ENCODE measurements at places on chromosomes 1 and 21.

- no peak for DNase-seq
Observed at GRCh38 chr1:192941722-192942411, 117.3 kb downstream of the UCHL5 start.

- no peak for DNase-seq
Observed at GRCh38 chr21:33302055-33302454, 22.7 kb upstream of the IFNAR1 start.

- no peak for DNase-seq
Observed at GRCh38 chr1:25559031-25559430, 15.6 kb downstream of the LDLRAP1 start.

GRCh38 chr1:41158147-41158875 is 83.8 kb downstream of the SCMH1 start:
- no peak for DNase-seq

GRCh38 chr1:13583595-13583965 is at the start of gene PDPN:
TSS of gene PDPN (plus strand) at chr1:13583832. CDS start at chr1:13584034, 202 bp downstream.
- DNase-seq = no peak

DNA sequence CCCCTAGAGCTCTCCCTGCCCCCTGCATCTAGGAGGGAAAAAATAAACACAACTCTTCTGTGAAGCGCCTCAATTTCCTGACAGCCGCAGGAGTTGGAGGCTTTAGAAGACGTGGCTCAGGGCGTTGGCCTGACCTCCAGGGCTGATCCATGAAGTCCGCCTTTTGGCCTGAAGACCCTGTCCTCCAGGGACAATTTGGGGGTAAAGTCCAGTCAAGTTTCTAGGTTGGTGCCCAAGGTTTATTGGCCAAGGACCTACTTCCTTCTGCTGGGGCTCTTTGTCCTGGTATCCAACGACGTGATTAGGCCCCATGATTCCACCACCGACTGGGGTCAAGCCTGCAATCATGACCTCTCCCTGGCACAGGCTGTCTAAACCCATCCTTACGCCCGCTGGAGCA is 54.9 kb downstream of the PTPRF start:
- no peak for DNase-seq

DNA sequence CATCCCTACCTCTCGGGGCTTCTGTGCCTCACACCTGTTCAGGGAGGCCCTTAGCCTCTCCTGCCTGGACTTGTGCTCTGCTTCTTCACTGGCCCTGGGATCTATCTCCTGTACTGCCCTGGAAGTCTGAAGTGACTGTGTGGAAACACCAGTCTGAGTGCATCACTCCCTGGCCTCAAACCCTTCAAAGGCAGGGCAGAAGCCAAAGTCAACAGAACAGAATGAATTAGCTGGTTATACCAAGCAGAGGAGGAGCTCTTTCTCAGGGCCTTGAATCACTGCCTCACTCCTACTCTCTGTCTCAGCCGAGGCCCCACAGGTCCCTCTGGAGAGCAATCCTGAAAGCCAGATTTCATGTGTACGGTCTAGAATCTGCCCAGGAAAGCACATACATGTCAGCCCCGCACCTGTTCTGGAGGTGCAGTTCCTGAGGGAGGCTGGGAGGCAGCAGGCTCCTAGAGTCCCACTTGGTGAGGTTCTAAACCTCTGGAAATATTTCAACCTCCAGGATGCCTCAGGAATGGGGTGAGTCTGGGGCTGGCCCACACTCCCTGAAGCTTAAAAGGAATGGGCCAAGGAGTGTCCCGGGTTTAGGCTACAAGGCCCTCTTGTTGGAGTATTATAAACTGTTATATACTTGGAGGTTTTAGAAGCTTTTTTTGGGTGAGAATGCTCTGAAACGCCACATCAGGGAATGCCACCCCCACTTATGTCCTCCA is 98.3 kb downstream of the ABCA4 start:
- peak; percentile 33 for DNase-seq

DNA sequence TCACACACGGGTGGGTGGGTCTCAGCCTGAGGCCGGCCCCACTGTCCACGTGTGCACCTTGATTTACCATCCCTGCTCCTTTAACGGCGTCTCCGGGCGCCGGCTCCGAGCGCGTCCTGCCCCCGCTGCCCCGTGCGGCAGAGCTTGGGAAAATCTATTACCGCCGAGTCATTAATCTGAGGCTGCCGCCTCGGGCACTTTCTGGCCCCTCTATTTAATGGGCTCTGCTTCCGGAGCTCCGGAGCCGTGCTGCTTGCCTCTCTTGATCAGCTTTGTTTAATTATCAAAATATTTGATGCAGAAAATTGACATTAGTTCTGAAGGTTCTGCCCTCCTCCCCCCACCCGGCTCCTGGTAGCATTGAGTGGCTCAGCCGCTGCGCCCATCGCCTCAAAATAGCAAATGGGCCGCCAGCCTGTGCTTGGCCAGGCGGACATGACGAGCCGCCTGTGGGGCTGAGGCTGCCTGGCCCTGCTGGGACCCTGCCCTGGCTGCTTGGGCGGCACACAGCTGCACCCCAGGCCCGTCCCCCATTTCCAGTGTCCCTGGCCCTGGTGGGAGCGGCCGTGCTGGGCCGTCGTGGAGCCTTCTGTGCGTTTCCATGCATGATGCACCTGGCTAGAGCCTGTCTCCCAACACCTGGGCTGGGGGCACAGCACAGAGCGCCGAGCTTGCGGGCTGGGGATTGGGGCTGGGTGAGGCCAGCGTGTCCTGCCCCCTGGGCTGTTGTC is 81.6 kb upstream of the TTC34 start:
- DNase-seq = no peak

GRCh38 chr1:100353071-100353801 is 930 bp downstream of the CDC14A start:
- peak; percentile 13 for DNase-seq

DNA sequence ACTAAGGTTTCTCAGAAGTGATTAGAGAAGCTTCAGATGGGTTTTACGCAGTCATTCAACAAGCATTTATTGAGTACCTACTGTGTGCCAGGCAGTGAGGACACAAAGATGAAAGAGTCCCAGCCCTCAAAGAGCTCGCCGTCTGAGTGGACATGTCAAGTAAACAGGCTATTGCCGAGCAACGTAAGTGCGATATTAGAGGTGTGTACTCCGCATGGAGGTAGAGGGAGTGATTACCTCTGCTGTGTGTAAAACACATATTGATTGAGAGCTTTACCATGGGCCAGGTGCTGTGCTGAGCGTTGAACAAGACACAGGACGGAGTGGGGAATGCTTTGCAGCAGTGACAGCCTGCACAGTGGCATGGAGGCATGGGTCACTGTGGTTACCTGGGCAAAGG is 49.5 kb upstream of the GPR37L1 start:
- no peak for DNase-seq

GRCh38 chr21:33011462-33011861 is 14.3 kb upstream of the OLIG2 start:
- no peak for DNase-seq

DNA sequence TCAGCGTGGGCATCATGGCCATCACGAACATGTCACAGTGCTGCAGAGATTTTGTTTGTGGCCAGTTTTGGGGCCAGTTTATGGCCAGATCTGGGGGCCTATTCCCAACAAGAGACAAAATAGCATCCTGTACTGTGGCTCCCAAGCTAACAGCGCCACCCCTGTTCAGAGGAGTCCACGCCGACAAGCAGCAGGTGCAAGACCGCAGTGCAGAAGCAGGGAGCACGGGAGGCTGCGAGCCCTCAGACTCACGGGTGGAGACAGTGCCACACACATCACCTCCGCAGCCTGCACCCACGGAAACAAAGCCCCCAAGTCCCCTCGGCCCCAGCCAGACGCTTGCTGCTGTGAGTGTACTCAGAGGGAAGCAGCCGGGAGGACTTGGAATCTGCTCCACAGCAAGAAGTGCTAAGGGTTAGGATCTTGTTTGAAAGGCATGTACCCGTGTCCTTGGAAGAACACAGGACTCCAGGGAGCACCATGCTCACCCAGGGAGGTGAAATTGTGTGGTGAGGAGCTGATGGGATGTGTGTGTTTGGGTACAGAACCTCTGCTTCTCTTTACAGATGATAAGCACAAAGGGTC is 7.1 kb downstream of the TCP10L start:
- no peak for DNase-seq

DNA sequence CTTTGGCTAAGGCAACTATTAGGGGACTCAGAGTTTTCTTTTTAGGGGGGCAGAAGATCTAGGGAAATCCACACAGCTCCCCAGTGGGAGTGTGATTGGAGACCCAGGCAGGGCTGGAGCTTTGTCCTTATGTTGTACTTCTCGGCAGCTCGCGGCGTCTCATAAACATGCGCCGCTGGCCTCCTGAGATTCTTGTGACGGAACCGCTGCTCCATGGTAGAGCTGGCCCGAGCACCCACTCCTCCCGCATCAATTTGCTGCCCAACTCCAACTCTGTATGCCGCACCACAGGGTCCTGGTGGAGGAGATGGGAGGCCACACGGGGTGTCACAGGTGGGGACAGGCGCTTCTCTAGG is 143.9 kb downstream of the GALNT2 start:
- DNase-seq = no peak

DNA sequence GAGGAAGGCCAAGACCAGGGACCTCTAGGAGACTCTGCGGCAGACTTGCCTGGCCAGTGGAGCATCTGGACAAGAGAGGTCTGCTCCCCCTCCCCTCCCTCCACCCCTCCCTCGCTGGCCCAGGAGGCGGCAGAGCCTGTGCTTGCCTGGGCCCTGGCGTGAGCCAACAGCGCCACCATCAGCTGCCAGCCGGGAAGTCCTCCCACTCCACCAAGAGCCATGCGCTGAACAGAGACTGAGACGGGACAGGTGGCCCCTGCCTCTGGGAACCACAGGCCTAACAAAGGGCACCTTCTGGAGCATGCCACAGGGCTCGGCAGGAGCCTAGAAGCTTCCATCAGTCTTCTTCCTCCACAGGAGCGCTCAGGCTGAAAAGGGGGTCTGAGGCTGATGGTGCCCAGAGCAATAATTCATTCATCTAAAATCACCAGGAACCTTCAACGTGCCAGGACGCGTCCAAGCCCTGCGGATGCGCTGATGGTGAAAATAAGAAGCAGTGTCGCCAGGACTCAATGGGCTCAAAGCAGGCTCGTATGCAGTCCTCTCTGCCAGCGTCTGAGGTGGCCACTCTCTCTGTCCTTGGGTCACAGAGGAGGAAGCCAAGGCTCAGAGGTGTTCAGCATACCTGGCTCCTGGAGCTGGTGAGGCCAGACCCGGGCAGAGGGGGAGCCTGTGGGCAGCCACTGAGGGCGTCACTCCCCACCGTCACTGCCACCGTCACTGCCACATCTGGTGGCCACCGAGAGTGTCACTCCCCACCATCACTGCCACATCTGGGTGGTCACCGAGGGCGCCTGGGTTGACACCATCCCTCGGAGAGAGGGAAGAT is 161.2 kb downstream of the NPHP4 start:
- DNase-seq = no peak

- DNase-seq = no peak
Observed at GRCh38 chr1:2474933-2475371, 1.1 kb upstream of the PLCH2 start.

GRCh38 chr1:202086579-202087350 is 36.0 kb upstream of the GPR37L1 start:
- peak; percentile 71 for DNase-seq

- DNase-seq = no peak
Observed at GRCh38 chr1:151939779-151940178, 30.5 kb upstream of the THEM4 start.

GRCh38 chr1:107273515-107273914 is 132.7 kb downstream of the NTNG1 start:
- DNase-seq = no peak

DNA sequence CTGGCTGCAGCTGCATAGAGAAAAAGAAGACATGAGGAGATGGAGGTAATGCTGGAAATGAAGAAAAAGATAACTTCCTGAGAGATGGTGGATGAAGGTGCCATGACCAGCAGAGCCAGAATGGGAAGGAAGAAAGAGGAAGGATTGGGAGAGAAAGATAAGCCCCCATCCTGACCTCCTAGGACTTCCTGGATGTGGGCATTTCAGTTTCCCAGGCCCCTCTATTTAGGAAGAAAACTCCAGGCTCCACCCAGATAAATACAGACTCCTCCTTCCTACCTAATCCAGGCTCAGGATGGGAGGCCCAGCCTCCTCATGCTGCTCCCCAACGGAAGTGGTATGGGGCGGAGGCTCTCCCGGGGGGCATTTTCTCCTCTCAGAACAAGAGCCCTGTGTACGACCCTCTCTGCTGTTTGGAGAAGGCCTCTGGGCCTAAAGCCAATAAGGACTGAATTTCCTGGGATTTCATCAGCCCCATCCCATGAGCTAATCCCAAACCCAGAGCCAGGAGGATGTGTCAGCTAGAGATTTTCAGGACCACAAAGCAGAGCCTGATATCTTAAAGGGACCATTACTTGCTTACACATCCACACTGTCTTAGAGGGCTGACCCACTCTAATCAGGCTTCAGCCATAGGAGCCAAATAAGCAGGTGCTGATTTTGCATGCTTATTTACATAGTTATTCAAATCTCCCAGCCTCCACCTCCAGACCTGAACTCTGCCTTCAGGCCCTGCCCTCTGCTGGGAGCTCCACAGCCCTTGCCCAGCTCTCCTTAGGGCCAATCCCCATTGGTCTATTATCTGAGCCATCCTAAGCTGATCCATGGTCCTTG is 5.1 kb upstream of the ARHGEF2 start:
- peak; percentile 44 for DNase-seq

DNA sequence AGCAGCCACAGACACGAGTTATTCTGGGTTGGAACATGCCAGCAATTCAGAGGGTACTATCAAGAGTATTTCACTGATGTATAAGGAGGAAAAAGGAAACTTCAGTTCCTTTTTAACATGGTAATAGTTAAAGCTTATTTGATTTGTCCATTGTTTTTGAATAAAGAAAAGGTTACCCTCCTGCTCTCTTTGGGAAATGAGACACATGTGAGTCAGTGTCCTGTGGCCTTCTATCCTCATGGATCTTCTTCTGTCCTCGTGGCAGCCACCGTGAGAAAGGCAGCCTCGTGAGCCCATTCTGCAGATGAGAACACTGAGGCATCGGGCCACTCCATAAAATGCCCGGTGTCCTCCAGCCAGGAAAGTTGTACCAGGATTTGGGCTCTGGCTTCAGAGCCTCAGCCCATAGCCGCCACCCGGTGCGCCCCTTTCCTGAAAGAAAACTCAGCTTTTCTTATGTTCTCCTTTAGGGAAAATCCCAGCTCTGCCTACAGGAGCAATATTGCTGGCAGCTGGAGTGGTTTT is 24.8 kb downstream of the KCNAB2 start:
- no peak for DNase-seq

DNA sequence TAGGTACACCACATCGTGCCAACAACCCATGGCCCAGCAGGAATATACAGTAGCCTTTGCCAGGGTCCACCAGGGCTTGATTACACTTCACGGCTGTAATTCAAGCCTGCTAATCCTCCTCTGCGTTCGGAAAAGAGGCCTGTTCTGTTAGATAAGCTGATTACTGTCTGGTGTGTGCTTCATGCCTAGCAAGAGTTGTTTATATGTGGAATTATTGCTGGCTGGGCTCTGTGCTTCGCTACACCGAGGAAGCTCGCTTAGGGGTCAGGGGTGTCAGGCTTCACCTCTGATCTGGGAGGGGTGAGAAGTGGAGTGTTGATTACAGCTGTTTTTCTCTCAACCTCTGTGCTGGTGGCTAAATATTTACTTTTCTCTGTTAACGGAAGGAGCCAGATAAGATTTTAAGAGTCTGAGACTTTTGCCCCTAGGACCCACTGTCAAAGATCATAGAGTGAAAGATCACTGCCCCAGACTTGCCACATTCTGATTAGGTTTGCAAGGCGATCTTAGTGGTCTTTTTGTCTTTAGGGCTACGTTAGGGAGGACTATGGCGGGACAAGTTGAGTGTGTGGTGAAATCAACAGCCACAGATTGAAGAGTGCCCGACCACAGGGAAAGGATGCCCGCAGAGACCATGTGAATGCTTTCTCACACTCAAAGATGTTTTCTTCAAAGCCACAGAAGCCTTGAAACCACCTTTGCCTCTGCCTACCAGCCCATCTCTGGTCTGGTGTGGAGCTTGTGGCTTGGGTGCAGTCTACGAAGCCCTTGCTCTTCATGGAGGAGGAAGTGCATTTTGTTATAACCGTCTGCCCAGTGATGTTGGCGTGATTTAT is 216.1 kb downstream of the PBX1 start:
- DNase-seq = peak; percentile 92
